ENCODE measurements at places on chromosomes 2 and 18.

DNA sequence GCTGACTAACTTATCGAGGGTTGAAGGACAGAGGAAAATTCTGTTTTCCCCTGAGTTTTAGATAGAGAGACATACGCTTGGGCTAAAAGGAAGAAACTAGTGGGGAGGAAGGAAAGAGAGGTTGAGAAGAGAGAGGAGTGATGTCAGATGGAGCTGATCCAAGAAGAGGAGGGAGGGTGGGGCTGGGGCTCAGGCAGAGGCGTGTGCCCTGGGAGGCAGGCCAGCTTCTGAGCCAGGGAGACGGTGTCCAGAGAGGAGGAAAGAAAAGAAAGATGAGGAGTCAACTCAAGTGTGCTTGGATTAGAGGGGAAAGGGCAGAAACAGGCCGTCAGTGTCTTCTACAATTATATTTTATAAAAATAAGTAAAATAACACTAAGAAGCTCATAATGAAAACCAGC, 56.2 kb downstream of the EMILIN2 start:
- DNase-seq = no peak

- no peak for DNase-seq
Measured at GRCh38 chr2:142878031-142878678, 691 bp downstream of the KYNU start.

DNA sequence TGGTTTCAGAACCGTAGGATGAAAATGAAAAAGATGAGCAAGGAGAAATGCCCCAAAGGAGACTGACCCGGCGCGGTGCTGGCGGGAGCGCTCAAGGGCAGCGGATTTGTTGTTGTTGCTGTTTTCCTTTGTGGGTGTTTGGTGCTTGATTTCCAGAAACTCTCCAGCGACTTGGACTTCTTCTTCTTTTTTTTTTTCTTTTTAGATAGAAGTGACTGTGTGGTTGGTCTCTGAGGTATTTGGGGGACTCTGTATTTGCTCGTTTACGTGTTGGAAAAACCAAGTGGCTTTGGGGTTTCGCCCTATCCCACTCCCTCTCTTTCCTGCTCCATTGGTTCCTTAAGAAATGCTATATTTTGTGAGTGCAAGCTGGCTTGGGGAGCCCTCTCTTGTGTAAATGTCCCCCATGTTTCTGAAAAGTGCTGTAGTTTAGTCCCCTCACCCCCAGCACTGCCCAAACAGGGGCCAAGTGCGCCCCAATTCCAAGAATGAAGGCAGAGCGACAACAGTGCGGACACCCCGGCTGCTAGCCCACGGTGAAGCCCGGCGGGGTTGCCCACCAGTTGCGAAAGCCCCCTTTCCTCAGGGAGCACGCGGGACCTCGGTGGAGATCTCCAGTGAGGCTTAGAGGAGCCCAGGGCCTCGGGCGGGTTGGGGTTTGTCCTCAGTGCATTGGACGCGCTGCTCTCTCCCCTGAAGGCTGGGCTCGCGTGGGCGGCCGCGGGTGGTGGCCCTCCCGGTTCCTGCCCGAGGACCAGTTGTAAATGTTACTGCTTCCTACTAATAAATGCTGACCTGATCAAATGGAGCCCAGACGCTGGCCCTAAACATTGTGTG, 1.8 kb downstream of the HOXD9 start:
- DNase-seq = no peak

GRCh38 chr2:41377837-41378236, 670.0 kb upstream of the PKDCC start:
- DNase-seq = no peak

GRCh38 chr18:24321071-24321470, 76.6 kb downstream of the OSBPL1A start:
- no peak for DNase-seq

DNA sequence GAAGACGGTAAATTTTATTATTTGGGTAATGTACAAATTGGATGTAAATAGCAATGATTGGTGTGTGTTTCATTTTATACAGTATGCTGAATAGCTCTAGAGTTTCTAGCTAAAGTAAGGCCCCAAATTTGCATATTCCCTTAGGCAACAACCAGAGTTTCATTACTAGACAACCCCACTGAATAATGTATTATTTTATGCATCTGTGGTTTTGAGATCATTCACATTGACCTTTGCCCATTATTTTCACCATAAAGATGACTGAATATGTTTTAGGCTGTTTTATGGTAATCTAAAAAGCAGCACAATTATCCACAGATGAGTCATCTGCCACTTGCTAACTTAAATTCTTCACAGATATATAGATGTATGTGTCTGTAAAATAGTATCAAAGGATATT, 44.5 kb upstream of the C2orf74 start:
- no peak for DNase-seq

- no peak for DNase-seq
Measured at GRCh38 chr18:36634573-36635216, 194.1 kb downstream of the TPGS2 start.

- DNase-seq = no peak
Measured at GRCh38 chr18:48629730-48630324, 91.0 kb downstream of the CTIF start.

DNA sequence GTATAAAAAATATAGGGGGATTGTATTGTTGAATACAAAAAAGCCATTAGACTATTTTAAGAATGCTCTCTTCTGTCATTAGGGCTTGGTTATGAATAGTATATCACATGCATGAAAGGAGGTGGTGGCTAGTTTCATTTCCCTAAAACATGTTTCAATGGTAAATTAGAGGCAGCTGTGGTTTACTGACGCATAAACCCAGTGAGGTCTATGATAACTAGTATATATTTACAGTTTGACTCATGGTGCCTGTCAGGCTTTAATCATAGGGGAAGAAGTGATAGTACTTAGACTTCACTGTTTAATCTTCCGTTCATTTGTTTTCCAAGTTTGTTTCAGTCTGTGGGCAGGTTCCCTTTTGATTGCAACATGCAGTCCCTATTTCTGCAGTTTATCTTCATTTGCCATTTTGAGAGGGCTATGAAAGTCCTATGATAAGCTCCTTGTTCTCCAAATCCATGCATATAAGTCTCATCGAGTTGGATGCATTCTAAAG, 55.1 kb upstream of the MAP4K3 start:
- DNase-seq = no peak

GRCh38 chr18:49709347-49709690, 104.0 kb downstream of the ACAA2 start:
- DNase-seq = no peak

- no peak for DNase-seq
Measured at GRCh38 chr18:79693561-79694205, 14.1 kb downstream of the CTDP1 start.

DNA sequence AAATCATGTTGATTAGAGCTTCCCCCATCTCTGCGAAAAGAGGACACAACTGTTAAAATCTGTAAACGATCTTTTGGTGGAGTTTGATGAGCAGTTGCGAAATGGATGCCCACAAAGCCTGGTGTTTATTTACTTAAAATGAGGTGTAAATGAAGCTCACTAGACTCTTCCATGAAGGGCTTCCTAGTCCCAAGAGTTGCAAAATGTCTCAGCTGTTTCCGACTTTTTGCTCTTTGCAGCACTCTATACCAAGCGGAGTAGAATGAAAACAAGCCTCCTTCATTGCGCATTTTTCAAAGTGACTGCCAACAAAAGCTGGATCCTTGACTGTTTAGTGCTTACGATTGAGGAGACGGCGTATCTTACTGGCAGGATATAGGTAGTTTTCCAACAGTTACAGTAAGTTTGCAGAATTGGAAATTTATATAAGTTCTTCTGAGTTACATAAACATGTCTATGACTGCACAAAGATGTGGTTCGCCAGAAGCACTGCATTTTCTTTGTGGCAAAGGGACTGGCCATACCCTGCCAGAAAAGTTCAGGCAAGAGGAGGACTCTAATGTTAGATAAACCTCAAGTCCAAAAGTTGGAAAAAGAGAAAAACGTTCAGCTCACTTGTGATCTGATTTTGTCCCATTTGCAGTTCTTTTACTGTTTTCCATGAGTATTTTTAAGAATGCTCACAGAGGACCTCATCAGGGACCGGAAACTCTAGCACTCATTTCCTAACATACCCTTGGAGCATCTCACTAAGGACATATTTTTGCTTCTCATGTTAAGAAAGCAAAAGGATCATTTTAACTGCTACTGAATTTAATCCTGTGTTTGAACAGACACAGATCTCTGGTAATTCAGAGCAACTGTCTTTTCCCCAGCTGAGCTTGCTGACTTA, 42.7 kb downstream of the COLEC12 start:
- DNase-seq = no peak

DNA sequence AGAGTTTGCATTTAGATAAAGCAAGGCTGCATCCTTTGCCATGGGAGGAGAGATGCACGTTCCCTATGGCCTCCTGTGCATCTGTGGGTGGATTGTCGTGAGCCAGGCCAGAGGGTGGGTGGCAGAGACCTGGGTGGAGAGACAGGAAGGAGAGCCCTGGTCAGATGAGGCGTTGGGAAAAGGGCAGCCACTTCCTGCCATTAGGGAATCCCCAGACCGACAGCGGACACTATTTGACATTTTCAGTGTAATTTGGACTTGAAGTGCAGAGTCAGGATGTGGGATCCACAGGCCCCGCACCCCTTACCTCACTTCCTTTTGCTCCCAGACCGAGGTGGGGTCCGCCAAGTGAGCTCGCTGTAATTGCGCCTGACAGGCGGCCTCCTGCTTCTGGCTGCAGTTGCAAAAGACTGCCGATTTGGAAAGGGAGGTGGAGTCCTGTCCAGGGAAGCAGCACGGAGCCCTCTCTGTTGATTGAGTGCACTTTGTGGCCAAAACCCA, 150.0 kb downstream of the DYSF start:
- DNase-seq = no peak

DNA sequence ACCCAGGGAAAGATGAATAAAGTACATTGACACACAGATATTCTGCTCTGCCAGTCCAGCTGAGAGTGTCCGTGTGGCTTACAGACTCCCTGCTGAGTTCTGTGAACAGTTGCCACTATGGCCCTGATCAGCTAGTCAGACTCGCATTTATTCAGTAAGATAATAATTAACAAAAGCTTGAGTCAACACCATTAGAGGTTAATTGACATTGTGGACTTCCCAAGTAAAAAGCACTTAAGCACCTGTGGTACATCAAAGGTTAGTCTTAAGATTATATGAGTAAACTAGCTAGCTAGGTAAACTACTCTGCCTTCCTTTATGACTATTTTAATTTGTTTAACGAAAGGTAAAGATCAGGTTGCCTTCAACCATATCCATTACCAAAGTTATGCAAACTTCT, 33.7 kb downstream of the ANKRD30B start:
- DNase-seq = no peak

DNA sequence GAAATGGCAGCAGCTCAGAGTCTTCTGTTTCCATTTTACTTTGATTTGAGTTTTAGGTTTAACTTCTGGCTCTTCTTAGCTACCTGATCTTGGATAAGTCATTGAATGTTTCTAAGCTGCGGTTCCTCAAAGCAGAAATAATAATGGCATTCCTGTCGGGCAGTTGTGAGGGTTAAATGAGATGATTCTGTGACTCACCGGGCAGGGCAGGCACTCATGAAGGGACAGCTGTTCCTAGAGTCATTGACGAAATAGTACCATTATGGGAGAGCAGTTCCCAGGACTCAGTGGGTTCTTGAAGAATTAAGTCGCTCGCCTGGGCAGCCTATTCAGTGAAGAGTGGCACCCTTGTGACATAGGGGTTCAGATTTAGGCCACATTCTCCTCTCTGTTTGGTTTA, 10.3 kb downstream of the TRIB2 start:
- DNase-seq = no peak

GRCh38 chr18:46374850-46375249, 270.7 kb downstream of the HAUS1 start:
- DNase-seq = no peak
